ENCODE measurements at places on chromosomes 1 and 21.

- DNase-seq, result no peak
These were observed 53.3 kb upstream of the SYT14 start for GRCh38 chr1:209884665-209885117.

DNA sequence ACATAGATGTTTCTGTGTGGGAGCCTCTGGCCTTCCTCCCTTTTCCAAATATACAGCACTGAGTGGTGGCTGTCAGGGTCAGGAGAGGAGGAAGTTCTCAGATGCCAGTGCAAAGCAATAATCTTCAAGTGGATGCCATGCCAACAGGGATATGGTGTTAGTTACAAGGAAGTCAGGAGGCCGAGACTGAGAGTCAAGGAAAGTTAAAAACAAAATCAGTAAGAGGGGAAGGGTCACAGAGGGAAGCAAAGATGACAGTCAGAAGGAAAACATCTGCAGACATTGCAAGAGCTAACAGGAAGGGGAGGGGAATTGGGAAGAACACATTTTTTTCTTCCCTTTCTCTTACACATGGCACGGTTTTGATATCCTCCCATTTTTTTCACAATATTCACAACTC lies 691.4 kb downstream of the ADGRL2 start:
- no peak for DNase-seq

- DNase-seq, result no peak
These were observed 13.1 kb downstream of the RNF187 start for GRCh38 chr1:228500143-228500734.

GRCh38 chr21:44579833-44580144 lies 615 bp downstream of the KRTAP10-5 start:
- no peak for DNase-seq

- DNase-seq, result no peak
These were observed 169.2 kb upstream of the LMO4 start for GRCh38 chr1:87159378-87159915.

- DNase-seq, result no peak
These were observed 10.7 kb upstream of the IFNAR1 start for GRCh38 chr21:33314111-33314510.
